ENCODE measurements at places on chromosomes 3 and 15.

GRCh38 chr15:56208641-56209155, 35.0 kb downstream of the RFX7 start:
- peaks cover 13% of the 10 kb centered on the region for H3K36me3 ChIP-seq
- H3K27me3 ChIP-seq = no peaks in the 10 kb centered on the region
- H3K4me1 ChIP-seq = peaks cover 19% of the 10 kb centered on the region
- peak overlapping the region; percentile 60 for H3K4me3 ChIP-seq

DNA sequence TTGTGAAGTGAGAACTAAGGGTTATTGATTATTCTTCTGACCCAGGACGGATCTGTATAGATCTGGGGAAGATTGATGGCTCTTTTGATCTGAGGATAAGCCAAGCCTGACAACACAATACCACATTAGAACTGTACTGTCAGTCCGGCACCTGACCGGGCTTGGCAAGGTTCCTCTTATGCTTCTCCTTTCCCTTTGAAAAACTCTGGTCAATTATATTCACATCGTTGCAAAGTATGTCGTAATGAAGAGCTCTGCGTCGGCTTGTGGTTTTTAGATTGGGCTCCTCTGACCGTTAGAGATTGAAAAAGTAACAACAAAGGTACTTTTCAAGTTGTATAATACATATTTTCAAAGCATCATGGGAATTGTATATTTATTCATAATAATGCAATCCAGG, 389.8 kb downstream of the NR2F2 start:
- H3K27ac ChIP-seq = no peak overlapping the region
- no peaks in the 10 kb centered on the region for H3K4me1 ChIP-seq
- H3K27me3 ChIP-seq = no peaks in the 10 kb centered on the region
- no peak overlapping the region for H3K4me3 ChIP-seq
- DNase-seq = no peak
- H3K36me3 ChIP-seq = no peaks in the 10 kb centered on the region

DNA sequence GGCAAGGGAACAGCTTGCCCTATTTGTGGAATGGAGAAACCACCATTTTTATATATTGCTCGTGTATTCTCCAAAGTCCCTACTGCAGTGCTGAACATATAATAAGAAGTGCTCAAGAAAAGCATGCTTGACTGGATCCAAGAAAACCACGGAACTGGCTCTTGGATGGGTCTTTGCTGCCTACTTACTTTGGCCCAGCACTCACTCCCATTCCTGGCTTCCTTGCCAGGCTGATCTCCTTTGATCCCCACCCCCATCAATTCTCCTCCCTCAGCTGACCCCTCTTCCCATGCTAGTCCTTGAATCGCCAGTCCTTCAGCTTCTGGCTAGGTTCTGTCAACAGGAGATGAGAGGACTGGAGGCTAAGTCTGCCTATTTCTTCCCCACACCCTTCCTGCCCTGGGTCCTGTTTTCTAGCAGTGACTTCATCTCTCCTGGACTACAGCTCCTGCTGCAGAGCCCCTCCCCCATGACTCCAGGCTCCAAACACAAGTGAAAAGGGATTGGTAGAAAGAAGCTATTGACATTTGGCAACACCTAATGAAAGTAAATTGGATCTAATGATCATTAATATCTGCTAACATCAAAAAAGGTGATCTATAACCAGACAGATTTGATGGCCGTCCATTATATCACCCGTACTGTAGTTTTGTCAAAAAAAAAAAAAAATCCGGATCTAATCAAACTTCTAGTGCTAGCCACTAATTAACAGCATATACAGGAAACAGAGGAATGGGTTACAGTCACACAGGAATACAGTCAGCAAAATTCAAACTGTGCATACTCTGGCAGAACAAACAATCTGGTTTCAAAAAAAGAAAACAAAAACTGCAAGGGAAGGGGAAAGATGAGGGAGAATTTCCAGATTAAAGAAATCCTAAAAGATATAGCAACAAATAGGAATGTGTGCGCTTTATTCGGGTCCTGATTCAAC, 7.8 kb downstream of the FAM240A start:
- no peak overlapping the region for H3K4me3 ChIP-seq
- H3K36me3 ChIP-seq = no peaks in the 10 kb centered on the region
- DNase-seq = no peak
- H3K27ac ChIP-seq = no peak overlapping the region
- no peaks in the 10 kb centered on the region for H3K4me1 ChIP-seq

DNA sequence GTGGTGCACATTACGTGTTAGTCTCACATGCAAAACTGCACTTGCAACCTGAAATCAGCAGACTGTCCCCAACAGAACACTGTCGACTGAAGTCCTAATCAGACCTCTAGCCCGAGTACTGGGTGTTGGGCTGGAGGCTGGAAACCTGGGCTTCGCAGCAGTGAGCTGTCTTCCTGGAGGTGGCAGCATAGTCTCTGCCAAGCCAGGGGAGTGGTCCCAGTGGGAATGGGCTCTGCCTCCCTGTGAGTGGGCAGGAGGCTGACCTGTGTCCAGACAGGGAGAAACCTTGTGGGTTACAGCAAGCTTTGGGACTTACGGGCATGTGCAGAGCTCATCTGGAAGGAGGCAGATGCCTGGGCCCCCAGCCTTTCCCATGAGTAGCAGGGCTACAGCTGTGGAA, 38.2 kb upstream of the MYZAP start:
- H3K27ac ChIP-seq = no peak overlapping the region
- no peaks in the 10 kb centered on the region for H3K4me1 ChIP-seq
- no peaks in the 10 kb centered on the region for H3K27me3 ChIP-seq
- H3K36me3 ChIP-seq = no peaks in the 10 kb centered on the region
- H3K4me3 ChIP-seq = no peak overlapping the region

GRCh38 chr3:127408022-127408683, 120.3 kb upstream of the PRR20G start:
- no peak for DNase-seq
- no peaks in the 10 kb centered on the region for H3K4me1 ChIP-seq
- H3K4me3 ChIP-seq = no peak overlapping the region
- H3K36me3 ChIP-seq = no peaks in the 10 kb centered on the region

DNA sequence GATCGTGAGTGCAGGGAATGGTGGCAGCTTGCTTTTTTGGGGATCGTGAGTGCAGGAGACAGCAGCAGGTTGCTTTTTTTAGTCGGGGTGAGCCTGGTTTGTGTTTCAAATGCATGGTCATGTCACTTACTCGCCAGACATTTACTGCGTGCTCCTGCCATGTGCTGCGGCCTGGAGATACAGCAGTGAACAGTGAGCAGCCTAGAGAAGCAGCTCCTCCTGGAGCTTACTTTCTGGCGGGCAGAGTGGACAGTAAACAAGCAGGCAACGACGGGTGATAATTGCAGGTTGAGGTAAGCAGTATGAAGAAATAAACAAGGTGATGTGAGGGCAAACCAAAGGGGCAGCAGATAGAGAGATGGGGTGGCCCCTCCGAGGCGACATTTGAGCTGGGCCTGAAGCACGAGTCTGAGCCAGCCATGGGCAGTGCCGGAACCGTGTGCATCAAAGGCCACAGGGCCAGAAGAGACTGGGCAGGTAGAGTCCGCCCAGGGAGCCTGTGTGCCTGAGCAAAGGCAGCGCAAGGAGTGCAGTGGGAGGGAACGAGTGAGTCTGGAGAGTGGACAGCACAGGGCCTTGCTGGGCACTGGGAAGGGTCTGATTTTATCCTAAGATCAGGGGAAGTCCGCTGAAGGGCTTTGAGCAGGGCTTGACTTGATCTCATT, 57.3 kb upstream of the RASA2 start:
- no peak overlapping the region for H3K27ac ChIP-seq
- no peak for DNase-seq
- peaks cover 35% of the 10 kb centered on the region for H3K36me3 ChIP-seq
- peaks cover 6% of the 10 kb centered on the region for H3K4me1 ChIP-seq
- H3K27me3 ChIP-seq = no peaks in the 10 kb centered on the region

DNA sequence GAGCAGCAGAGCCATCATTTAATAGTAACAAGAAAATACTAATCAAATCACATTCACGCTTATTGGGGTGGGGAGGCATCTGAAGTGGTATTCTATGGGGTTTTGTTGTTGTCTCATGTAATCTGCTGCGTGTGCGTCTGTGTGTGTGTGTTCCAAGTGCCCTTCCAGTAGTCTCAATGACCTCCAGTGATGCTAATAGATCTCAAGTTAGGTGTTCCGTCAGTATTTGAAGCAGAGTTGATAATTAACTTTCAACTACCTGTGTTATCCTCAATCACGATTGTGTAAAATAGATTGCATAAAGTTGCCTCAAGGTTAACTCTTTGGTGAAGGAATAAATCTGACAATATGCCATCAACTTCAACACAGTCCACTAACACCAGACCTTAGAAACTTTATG, 375.0 kb downstream of the MECOM start:
- H3K27me3 ChIP-seq = no peaks in the 10 kb centered on the region
- H3K36me3 ChIP-seq = no peaks in the 10 kb centered on the region
- no peaks in the 10 kb centered on the region for H3K4me1 ChIP-seq
- H3K4me3 ChIP-seq = no peak overlapping the region
- no peak overlapping the region for H3K27ac ChIP-seq
- DNase-seq = no peak

DNA sequence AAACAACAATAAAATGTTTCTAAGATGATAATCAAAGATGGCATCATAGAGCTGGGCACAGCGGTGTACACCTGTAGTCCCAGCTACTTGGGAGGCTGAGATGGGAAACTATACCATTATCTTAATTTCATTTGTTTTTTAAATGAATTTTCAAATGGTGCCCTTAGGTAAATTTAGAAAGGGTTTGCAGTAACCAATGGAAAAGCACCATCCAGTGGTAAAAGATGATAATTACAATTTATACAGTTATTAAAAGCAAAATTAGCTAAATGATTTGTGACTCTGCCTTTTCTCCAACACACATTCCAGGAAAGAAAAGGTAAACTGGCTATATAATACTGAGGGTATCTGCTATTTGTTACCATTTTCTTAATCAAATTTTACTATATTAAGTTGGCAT, 14.4 kb upstream of the ANKRD28 start:
- no peaks in the 10 kb centered on the region for H3K36me3 ChIP-seq
- no peak overlapping the region for H3K27ac ChIP-seq
- peak; percentile 30 for DNase-seq
- H3K27me3 ChIP-seq = no peaks in the 10 kb centered on the region

DNA sequence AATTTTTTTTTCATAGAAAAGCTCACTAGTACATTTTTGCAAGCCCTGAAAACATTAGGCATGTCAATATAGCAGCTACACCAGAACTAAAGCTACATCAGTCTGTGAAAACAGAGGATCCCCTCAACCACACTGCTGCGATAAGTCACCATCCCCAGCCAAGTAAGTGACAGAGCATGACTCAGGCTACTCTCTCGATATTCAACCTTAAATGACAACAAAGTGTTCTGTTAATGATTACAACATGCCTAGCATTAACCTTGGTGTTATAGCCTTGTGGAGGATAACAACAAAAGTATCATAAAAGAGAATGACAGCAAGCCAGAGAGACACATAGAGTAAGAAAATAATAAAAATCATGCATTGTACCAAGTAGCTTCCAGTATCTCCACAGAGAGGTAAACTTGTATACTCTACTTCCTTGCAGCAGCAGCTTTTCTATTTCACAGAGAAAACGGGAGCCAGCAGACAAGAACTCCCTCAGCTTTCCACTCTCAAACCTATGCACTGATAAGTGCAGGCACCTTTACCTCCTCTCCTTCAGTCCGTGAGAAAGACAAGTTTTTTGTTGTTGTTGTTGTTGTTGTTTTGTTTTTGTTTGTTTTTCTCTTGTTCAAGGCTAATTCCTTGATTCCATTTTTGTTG, 76.6 kb downstream of the GBE1 start:
- H3K27ac ChIP-seq = no peak overlapping the region
- no peaks in the 10 kb centered on the region for H3K36me3 ChIP-seq
- DNase-seq = no peak
- no peaks in the 10 kb centered on the region for H3K27me3 ChIP-seq
- H3K4me1 ChIP-seq = no peaks in the 10 kb centered on the region

- H3K27ac ChIP-seq = no peak overlapping the region
- H3K4me1 ChIP-seq = no peaks in the 10 kb centered on the region
- no peaks in the 10 kb centered on the region for H3K27me3 ChIP-seq
- no peak for DNase-seq
- no peak overlapping the region for H3K4me3 ChIP-seq
Measured at GRCh38 chr3:39065197-39065596, 13.4 kb downstream of the WDR48 start.

GRCh38 chr3:131549340-131549739, 46.6 kb upstream of the MRPL3 start:
- H3K36me3 ChIP-seq = no peaks in the 10 kb centered on the region
- H3K4me3 ChIP-seq = no peak overlapping the region
- H3K4me1 ChIP-seq = no peaks in the 10 kb centered on the region

DNA sequence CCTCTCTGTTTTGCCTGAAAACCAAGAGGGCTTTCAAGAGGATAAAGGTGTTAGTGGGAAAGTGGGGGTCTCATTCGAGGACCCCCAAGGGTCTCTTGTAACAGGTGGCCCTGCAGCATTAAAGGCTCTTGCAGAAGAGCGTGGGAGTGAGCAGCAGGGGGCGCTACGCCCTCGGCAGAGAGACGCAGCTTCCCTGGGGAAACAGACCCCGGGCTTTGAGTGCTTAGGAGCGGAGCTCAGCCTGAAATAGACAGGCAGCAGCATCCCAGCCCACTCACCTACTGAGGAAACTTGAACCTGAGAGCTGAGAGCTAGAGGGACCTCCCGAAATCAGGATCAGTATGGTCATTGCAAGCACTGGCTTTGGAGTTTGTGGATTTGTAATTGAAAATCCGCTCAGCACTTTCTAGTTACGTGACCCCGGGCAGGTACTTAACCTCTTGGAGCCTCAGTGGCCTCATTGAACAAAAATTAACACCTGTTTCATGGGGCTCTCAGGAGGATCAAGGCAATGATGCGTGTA, 25.7 kb downstream of the RPLP1 start:
- no peaks in the 10 kb centered on the region for H3K4me1 ChIP-seq
- no peak overlapping the region for H3K4me3 ChIP-seq
- peak; percentile 16 for DNase-seq
- no peaks in the 10 kb centered on the region for H3K27me3 ChIP-seq
- no peak overlapping the region for H3K27ac ChIP-seq
- H3K36me3 ChIP-seq = no peaks in the 10 kb centered on the region

GRCh38 chr3:112635674-112636073, 5.3 kb downstream of the CCDC80 start:
- no peak overlapping the region for H3K4me3 ChIP-seq
- no peak overlapping the region for H3K27ac ChIP-seq
- H3K27me3 ChIP-seq = peaks cover under 1% of the 10 kb centered on the region
- no peak for DNase-seq

DNA sequence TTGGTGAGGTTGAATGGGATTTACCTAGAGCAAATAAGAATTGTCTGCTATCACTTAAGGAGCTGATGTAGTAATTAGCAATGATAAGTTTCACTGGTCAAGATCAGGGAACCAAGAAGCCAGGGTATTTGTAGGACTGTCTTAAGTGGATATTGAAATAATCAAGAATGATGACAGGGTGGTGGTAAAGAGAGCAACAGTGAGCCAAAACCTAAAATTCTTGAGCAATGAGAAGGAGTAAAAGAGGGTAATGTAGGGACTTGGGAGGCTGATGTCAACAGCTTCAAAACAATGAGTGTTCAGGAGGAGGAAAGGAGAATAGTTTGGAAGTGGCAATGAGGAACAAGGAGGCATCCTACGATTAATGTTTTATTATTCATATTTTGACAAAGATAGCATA, 31.5 kb upstream of the SLC2A2 start:
- H3K27me3 ChIP-seq = no peaks in the 10 kb centered on the region
- H3K4me3 ChIP-seq = no peak overlapping the region
- no peak overlapping the region for H3K27ac ChIP-seq
- DNase-seq = no peak

Data from CD4-positive, CD25-positive, alpha-beta regulatory T cell (primary cell).